ENCODE measurements at places on chromosomes 1 and 21.

DNA sequence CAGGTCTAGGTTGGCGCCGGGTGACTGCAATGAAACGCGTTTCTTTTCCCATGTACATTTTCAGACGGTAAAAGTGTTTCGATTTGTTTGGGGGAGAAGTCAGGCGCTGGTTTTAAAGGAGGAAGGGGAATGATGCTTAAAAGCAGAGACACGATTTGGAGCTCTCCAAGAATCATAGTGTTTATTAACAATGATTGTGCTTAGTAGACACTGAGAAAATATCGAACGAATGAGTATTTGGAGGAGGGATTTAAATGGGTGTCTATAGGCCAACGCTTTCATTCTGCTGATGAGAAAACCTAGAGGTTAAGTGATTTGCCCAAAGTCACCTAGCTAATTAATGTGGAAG, 36.9 kb upstream of the JAK1 start:
- no peak for DNase-seq

GRCh38 chr1:234823191-234824176, 213.5 kb upstream of the IRF2BP2 start:
- peak; percentile 2 for DNase-seq

- no peak for DNase-seq
These were observed 149.9 kb downstream of the CHRM3 start for GRCh38 chr1:239536165-239536849.

DNA sequence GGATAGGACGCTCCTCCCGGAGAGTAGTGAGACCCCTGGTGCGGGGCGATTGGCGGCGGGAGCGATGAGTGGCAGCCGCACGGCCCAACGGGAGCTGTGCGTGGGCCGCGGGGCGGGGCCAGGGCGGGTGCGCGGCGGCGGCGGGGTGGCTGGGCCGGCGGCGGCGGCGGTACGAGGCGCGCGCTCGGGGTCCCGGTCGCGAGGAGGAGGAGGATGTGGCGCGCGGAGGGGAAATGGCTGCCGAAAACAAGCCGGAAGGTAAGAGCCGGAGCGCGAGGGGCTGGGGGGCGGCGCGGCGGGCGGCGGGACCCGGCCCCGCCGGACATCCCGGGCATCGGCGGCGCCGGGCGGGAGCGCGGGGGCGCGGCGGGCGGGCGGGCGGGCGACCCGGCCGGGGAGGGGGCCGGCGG, at the start of gene CAMTA1:
CAMTA1 (plus strand) TSS at position 137 of the 410 bp plus-strand sequence; CDS start at position 214, 77 bp downstream.
- DNase-seq, result no peak

All from right hindlimb (tissue), 1 donor.